ENCODE measurements at places on chromosomes 7 and 10. TPM values are rescaled to one million over a fixed set of nuclear protein-coding genes. Genes with fewer than 3 reads are reported as not detected.
A peak's percentile ranks its signal among the peaks of the same experiment; 100 is the strongest.

GRCh38 chr10:110076559-110077318 is 69.0 kb downstream of the ADD3 start:
- no peak for DNase-seq

DNA sequence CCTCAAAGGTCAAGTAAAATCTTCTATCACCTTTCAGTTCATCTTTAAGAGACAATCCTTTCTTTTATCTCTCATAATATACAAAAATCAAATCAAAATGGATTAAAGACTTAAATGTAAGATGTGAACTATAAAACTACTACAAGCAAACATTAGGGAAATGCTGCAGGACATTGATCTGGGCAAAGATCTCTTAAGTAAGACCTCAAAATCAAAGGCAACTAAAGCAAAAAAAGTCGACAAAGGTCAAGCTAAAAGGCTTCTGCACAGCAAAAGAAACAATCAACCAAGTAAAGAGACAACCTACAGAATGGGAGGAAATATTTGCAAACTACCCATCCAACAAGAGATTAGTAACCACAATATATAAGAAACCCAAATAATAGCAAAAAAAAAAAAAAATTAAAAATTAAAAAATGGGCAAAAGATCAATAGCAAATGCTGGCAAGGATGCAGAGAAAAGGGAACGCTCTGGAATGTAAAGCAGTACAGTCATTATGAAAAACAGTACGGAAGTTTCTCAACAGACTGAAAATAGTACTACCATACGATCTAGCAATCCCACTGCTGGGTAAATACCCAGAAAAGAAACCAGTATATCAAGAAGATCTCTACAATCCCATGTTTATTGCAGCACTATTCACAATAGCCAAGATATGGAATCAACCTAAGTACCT is 41.7 kb downstream of the TNPO3 start:
- DNase-seq: no peak

DNA sequence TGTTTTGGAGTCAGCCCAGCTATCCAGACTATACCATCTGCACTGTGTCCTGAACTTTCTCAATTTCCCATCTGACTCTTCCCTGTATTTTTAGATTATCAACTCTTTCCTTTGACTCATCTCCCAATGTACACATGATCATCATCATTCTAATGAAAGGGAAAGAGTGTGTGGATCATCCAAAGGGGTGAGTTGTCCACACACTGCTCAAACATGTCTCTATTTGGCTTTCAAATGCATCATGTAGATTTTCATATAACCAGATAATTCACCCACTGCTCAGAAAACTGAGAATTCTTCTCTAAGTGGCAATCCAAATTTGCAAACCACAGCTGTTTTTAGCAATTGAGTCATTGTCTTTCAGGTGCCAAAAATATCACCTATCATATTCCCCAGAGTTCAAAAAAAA is 190.2 kb upstream of the HPS1 start:
- DNase-seq: no peak

GRCh38 chr7:50449501-50449880 is 659 bp downstream of the FIGNL1 start:
- DNase-seq: no peak

- DNase-seq: no peak
Measured at GRCh38 chr7:67599331-67600062, 602.9 kb downstream of the TYW1 start.

- no peak for DNase-seq
Measured at GRCh38 chr10:89241486-89242344, 9.9 kb downstream of the LIPA start.

- DNase-seq: no peak
Measured at GRCh38 chr10:94608559-94608958, 63.0 kb downstream of the HELLS start.

DNA sequence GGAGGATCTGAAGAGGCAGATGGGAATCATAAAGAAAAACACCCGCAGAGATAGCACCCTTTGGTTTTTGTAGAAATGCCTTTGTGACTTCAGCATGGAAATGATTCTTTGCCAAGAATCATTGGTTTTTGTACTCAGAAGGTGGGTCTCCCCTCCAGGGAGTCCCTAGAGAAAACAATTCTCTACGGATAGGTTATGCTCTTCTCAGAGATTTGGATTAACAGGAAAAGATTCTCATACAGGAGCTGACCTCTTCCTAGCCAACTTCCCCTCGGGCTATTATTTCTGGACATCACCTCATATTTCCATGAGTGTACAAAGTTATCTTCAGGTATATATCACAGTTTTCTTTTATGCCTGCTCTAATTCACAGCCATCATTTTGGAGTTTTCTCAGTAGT is 274.2 kb upstream of the HABP2 start:
- no peak for DNase-seq

- DNase-seq: no peak
Measured at GRCh38 chr10:70324339-70324861, 40.6 kb upstream of the NPFFR1 start.

GRCh38 chr10:91797048-91797690 is 1.1 kb upstream of the TNKS2 start:
- no peak for DNase-seq

DNA sequence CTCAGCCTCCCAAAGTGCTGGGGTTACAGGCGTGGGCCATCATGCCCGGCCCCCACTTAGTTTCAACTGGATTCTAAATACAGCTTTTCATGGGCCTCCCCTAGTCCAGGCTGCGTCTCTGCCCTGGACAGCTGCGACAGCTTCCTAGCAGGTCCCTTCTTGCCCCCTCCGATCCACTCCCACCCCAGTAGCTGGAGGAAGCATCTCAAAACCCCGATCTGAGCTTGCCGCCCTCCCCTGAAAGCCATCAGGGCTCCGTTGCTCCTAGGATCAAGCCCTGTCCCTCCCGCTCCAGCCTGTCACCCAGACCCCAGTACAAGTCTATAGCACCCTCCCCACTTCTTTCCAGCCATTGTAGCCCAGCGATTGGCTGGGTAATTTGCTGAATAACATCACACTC is 64.5 kb downstream of the VWA2 start:
- DNase-seq: peak; percentile 42

- DNase-seq: peak; percentile 49
Measured at GRCh38 chr10:29392376-29393021, 103.6 kb downstream of the LYZL1 start.

- no peak for DNase-seq
Measured at GRCh38 chr7:133934977-133935330, 192.2 kb upstream of the LRGUK start.

DNA sequence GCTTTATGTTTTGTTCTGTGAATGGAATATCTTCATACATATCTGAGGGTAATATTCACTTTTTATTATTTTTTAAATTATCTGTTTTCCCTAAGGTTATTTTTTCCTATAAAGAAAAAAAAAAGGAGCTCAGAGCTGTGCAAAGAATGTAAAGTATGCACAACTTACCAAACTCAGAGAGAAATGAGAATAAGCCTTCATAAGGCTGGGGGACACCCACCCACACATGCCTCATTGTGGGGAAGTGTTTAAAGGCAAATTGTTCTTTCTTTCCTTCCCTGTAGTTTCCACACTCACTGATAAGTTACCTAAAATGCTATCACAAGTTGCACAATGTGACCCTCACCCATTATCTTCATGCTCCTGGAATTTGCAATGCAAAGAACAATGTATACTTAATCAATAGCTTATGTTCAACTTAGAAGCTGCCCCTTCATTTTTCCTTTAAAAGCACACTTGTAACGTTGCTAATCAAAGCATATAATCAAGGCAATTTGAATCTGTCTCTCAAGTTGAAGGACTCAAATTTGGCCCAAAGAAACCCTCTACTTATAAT is 108.1 kb downstream of the GNAT3 start:
- no peak for DNase-seq

DNA sequence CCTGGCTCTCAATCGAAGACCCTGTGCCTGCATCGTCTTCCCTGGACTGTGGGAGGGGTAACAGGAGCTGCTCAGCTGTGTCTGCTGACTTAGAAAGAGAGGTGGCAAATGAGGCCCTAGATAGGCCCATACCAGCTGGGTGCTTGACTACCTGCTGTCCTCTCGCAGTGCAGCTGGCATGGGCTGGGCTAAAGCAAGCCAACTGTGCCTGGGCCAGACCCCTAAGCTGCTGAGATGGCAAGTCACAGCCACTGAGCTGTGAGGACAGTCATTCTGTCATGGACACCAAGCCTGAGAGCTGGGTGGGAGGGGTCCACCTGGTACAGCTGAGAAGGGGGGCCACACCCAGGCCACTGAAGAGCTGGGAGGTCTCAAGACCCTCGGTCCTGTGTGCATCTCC is 45.8 kb upstream of the AQP1 start:
- no peak for DNase-seq

- no peak for DNase-seq
Measured at GRCh38 chr7:128904381-128905197, 5.9 kb downstream of the KCP start.

- no peak for DNase-seq
Measured at GRCh38 chr10:125629758-125630376, 53.1 kb downstream of the TEX36 start.

- no peak for DNase-seq
Measured at GRCh38 chr7:151590850-151591771, 71.4 kb upstream of the RHEB start.

DNA sequence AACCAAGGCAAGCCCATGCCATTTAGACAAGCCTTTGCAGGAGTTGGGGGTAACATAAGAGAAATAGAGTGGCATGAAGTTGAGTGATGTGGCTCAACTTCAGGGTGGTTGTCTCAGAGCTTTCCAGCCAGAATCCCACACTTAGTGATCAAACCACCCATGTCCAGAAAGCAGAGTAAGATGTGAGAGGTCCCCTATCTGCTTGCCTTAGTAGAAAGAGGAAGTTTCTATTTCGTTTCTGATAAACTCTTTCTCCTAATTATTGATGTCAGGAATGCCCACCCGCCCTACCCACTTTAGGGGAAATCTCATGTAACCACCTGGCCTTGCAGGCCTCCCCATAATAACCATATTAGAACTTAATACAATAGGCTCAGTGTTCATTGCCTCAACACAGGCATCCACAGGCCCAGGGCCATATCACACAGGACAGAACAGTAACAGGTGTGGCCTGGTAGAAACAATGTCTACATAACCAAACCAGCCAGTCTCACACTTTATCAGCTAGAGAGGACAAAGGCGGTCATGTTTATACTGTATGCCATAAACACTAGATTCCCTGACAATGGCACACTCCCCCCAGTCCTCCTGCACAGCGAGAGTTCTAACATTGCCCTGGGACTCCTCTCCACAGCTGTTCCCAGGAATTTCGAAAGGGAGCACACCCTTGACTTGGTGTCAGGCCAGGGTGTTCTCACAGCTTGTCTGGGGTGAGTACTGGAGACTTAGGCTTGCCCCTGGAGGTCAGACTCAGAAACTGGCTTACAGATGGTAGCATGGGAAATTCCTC is 364.4 kb downstream of the CXCL12 start:
- DNase-seq: no peak

GRCh38 chr7:106216923-106217542 is 67.8 kb downstream of the NAMPT start:
- DNase-seq: peak; percentile 75

DNA sequence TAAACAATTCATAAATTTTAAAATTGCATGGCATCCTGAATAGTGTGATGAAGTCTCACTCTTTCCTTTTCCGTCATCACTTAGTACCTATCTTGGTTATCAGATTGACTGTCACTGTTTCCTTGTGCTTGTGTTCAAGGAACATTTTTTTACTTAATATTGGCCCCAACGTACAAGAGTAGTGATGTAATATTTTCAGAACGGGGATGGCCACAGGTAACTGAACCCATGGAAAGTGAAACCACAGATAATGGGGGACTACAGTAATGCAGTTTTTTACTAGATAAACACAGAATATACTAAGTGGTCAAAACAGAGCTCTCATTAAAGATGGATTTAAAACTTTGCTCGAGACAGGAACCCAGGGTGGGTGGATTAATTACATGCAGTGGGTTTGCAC is 85.4 kb downstream of the MACC1 start:
- DNase-seq: no peak

- DNase-seq: no peak
Measured at GRCh38 chr10:50490241-50490640, 133.5 kb downstream of the SGMS1 start.

DNA sequence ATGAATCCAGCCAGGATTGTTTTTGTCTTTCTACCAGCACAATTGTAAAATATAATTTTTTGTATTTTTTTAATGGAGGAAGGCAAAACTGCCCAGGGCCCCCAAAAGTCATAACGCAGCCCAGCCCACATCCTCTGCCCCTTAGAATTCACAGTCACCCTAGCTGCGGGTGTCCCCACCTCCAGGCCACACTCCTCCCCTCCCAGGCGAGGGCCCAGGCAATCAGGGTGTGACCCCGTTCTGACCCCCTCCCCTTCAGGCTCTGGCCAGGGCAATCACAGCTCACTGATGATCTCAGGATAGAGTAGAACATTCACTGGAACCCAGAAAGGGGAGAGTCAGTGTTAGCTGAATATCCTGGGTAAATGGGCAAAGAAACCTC is 92.0 kb upstream of the MACROH2A2 start:
- DNase-seq: no peak

DNA sequence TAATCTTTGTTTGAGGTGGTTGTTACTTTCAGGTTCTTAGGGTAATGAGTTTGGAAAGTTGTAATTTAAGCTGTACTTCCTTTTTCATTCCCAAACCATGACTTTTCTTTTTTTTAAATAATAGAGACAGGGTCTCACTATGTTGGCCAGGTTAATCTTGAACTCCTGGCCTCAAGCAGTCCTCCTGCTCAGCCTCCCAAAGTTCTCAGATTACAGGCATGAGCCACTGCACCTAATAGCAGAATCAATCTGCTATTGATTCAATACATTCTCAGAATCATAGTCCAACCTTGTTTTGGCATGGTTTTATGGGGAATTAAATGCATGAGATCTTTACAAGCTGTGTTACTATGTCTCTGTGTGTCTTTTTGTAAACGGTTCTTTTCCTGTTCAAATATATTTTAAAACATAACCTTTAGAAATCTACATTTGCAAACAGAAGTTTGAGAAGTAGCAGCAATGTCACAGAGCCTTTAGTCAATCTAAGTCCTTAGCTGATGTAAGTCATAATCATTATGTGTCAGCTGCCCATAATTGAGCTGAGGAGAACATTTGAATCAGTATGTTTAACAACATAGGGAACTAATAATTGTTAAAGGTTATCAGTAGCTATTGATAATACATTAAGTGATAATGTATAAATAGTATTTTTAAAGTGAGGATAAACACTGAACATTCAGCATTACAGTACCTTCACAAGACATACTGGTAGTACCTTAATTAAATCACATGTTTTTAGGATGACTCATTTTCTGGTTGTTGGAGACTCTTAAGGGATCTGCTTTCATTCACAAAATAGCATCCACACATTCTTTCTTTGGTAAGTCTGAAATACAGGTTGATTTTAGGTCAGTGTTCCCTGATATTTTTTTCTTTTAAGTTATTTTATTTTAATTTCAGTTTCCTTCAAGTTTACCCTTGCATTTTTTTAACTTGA is 8.8 kb downstream of the INPP5F start:
- no peak for DNase-seq

SLC39A12 gene
- total RNA-seq: not detected

SLC26A3 gene
- total RNA-seq: 1.9 TPM

KAZALD1 gene
- 1.4 TPM for total RNA-seq

FZD8 gene
- total RNA-seq: 2.4 TPM

CALML5 gene
- not detected for total RNA-seq

HMX3 gene
- total RNA-seq: not detected

TEX47 gene
- not detected for total RNA-seq

ATOH7 gene
- 0.60 TPM for total RNA-seq

ACSM6 gene
- not detected for total RNA-seq

TAS2R41 gene
- total RNA-seq: not detected

All from ovary (tissue), 10 donors.